ENCODE measurements at places on chromosomes 7 and 10.

DNA sequence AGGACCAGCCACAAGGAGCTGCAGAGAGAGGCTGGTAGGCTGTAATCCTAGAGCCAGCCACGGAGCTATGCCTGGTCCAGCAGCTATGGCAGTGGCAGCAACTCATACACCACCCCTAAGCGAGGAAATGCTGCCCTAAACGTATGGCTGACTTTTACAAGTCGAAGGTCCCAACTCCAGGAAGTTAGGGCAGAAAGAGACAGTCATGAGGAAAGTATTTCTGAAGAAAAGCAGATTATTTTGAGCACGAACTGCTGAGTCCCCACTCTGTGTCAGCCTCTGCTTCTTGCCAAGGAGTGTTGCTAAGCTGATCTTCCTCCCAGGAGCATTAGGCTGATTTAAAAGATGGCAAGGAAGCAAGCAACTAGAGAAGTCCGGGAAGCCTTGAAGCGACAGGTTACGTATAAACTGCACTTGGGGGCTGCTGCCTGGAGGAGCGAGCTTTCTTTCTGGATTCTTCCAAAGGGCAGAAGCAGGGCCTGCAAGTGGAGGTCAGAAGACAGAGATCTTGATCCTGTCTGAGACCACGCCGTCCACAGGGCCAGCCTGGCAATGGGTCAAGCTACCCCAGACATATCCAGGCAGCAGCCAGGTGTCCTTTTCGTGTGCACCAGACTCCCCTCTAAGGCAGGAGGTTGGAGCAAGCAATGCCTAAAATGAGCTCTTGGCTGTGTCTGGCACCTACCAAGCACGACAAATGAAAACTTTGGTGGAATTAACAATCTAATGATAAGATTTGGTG is 39.4 kb downstream of the PLXNA4 start:
- H3K27me3 ChIP-seq: no peaks in the 10 kb centered on the region
- H3K4me1 ChIP-seq: peaks cover 11% of the 10 kb centered on the region
- H3K4me3 ChIP-seq: no peak overlapping the region
- DNase-seq: no peak

DNA sequence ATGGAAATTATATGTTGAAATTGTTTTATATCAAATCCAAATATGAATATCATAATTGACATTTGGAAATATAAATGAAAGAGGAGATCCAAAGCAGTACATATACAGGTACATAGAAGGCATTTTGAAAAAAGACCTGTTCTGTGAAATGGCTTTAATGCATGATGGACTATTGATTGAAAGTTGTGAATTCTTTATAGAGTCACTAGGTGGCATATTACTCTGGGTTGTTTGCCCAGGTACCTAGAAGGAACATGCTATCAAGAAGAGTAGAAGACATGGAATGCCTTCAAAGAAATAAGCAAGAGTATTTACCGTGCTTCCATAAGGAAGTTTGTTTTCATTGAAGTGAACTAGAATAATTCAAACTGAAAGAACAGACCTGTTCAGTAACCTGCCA is 160.0 kb upstream of the ANK3 start:
- H3K27ac ChIP-seq: no peak overlapping the region
- no peaks in the 10 kb centered on the region for H3K36me3 ChIP-seq
- no peak for DNase-seq

DNA sequence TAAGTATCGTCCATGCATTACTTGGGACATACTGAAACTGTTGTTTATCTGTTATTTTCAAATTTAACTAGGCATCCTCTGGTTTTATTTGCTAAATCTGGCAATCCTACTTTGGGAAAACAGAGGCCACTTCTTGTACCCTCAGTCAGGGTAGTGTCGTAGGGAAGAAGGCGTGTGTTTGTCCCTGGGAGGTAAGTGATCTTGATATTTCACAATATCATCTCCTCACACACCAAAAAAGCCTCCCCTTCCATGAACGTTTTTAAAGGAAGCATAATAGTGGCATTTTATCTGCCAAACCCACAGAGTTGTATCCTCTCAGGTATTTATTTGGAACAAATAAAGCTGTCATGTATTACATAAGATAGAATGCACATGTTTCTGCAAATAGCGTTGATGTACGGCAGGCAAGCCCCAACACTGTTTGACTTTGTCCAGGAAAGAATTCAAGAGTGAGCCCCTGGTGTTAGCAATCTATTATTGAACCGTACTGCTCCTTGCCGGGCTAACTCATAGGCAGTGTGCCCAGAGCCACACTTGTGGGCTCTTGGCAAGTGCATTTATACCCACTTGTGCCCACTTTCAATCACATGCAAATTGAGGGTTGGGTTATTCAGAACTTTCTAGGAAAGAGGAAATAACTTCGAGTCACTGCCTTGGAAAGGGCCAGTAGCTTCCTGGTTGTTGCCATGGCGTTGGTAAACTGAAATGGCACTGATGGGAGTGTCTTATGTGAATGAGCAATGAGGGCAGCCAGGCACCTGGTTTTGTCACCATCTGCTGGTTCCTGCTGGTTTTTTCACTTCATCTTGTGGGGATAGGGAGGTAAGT is 266.0 kb downstream of the USP6NL start:
- H3K27me3 ChIP-seq: no peaks in the 10 kb centered on the region
- H3K4me3 ChIP-seq: no peak overlapping the region
- no peak overlapping the region for H3K27ac ChIP-seq
- no peak for DNase-seq
- no peaks in the 10 kb centered on the region for H3K36me3 ChIP-seq

DNA sequence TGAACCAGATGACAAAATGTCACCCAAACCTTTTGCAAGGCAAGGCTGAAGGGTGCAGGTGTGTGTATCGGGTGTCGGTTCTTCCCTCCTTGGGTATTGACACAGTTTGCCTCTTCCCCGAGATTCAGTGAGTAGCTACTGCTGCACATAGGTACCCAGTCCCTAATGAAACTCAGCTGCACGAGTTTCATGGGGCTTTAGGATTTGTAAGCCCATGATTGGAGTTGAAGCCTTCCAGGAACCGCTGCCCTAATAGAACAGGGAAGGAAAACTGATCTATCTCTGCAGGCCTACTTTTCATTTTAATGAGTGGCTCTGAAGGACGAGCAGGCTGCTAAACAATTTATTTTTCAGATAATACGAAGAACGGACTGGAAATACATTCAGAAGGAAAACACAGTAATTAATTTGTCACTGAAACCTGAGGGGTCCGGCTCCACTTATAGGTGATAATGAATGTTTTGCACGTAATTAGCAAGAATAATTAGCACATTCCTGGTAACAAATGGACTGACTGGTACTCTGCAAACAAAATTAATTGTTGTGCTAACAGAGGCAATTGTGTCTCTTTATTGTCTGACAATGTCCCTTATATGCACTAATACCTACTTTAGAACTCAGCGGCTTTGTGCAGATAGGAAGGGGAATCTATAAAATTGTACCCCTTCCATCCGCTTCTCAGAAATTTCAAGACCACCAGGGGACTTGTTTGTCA is 49.6 kb upstream of the FZD8 start:
- no peak overlapping the region for H3K4me3 ChIP-seq
- H3K27me3 ChIP-seq: no peaks in the 10 kb centered on the region
- no peak for DNase-seq
- no peaks in the 10 kb centered on the region for H3K36me3 ChIP-seq

DNA sequence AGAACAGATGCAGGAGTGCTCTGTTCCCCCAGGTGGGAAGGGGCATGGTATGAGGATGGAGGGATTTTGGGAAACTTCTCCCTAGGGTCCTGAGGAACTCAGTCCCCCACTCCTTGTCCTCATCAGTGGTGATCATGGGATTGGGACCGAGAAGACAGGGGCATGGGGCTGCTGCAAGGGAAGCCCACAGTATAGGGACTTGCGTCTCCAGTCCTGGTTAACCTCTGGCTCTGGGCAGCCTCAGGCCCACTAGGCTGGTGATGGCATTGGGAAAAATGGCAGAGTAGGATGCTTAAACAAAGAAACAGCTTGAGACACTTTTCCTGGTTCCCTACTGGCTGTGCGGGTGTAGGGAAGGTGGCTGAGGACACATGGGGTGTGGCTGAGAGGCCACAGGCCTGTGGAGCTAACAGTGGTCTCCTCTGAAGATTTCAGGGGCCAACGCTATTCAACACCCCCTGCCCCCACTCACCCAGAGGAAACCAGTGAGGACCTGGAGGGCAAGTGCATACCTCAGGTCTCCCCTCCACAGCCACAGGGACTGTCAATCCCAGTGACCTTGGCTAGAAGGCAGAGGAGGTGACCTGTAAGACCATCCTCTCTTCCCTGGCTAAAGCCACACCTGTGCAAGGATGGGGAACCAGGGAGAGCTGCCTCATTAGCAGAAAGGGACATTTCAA is 261.3 kb downstream of the CCSER2 start:
- peak overlapping the region; percentile 54 for H3K27ac ChIP-seq
- H3K4me3 ChIP-seq: no peak overlapping the region
- no peak for DNase-seq
- H3K4me1 ChIP-seq: no peaks in the 10 kb centered on the region
- H3K36me3 ChIP-seq: no peaks in the 10 kb centered on the region
- no peaks in the 10 kb centered on the region for H3K27me3 ChIP-seq

DNA sequence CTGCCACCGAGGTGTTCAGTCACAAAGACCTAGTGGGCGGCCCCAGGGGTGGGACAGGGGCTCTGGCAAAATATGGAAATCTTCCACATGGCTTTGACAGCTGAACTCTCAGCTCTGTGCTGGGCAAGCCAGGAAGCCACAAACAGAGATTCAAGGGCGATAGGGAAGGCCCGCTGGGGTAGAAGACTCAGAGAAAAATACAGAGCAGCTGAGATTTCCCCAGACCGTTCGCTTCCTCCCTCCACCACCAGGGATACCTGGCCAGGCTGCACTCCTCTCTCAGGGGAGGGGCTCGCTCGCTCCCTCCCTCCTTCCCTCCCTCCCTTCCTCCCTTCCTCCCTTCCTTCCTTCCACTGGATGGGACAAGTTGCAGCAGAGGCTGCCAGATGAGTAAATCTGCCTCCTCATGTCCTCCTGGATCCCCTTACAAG is 260.5 kb downstream of the PRPF18 start:
- no peak overlapping the region for H3K27ac ChIP-seq
- DNase-seq: no peak
- H3K27me3 ChIP-seq: no peaks in the 10 kb centered on the region
- H3K4me3 ChIP-seq: no peak overlapping the region
- H3K36me3 ChIP-seq: no peaks in the 10 kb centered on the region

GRCh38 chr10:133335246-133336117 is 1.2 kb downstream of the CALY start:
- H3K27ac ChIP-seq: no peak overlapping the region
- no peak for DNase-seq
- no peaks in the 10 kb centered on the region for H3K36me3 ChIP-seq

GRCh38 chr10:30433730-30434272 is at the start of gene MAP3K8:
Gene MAP3K8, plus strand, starts transcription at chr10:30434184. Its CDS starts 4,755 bp downstream, at chr10:30438939.
- H3K27ac ChIP-seq: peak within 1 kb of the TSS; percentile 97
- peaks cover under 1% of the 10 kb centered on the region for H3K36me3 ChIP-seq
- DNase-seq: peak; percentile 94
- no peaks in the 10 kb centered on the region for H3K27me3 ChIP-seq

- H3K27me3 ChIP-seq: no peaks in the 10 kb centered on the region
- DNase-seq: no peak
- no peak overlapping the region for H3K4me3 ChIP-seq
- H3K36me3 ChIP-seq: no peaks in the 10 kb centered on the region
These were observed 429.0 kb upstream of the POT1 start for GRCh38 chr7:125358551-125359167.

DNA sequence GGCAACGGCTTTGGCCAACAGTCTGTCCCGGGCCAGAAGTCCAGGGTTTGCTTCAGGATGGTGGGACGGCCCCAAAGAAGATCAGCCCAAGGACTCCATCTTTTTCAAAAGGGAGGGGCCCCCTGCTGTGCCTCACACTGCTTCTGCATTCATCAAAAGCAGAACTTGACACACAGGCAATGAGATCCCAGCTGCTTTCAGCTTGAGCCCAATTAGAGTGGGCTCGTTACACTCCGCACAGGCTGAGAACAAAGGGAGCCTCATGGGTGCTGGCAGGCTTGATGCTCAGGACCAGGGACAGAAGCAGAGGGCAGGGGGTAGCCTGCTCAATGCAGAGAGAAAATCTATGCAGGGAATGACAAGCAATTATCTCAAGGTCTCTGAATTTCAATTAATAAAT is 45.5 kb downstream of the VOPP1 start:
- no peaks in the 10 kb centered on the region for H3K27me3 ChIP-seq
- H3K4me1 ChIP-seq: peaks cover 11% of the 10 kb centered on the region
- no peak for DNase-seq
- H3K4me3 ChIP-seq: no peak overlapping the region
- H3K36me3 ChIP-seq: no peaks in the 10 kb centered on the region

- H3K4me3 ChIP-seq: peak overlapping the region; percentile 27
- no peaks in the 10 kb centered on the region for H3K27me3 ChIP-seq
- peak overlapping the region; percentile 17 for H3K27ac ChIP-seq
- no peaks in the 10 kb centered on the region for H3K36me3 ChIP-seq
- DNase-seq: peak; percentile 69
- H3K4me1 ChIP-seq: peaks cover 7% of the 10 kb centered on the region
These were observed 32.5 kb downstream of the ZNF438 start for GRCh38 chr10:30999070-30999712.

GRCh38 chr10:132457328-132458070 is 60.5 kb downstream of the PWWP2B start:
- no peak for DNase-seq
- H3K36me3 ChIP-seq: no peaks in the 10 kb centered on the region
- peaks cover 20% of the 10 kb centered on the region for H3K4me1 ChIP-seq

DNA sequence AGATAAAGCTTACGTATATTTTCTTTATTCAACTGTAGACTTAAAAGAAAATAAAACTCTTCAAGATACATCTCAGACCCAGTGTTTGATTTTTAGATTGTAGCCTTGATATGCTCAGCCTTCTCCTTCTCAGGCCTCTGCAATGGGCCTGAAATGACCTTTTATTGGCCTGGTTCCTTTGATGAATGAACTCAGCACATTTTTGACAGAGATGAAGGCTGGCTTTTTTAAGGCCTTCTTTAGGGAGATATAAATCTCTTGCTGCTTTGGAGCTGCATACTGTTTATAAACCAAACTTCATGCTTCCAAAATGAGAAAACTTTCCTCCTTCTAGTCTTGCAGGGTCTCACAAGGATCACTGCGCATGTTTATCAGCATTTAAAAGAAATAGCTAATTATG is 1049.8 kb downstream of the LRMDA start:
- no peak overlapping the region for H3K4me3 ChIP-seq
- no peaks in the 10 kb centered on the region for H3K27me3 ChIP-seq
- no peak for DNase-seq
- no peaks in the 10 kb centered on the region for H3K36me3 ChIP-seq
- H3K4me1 ChIP-seq: no peaks in the 10 kb centered on the region

GRCh38 chr10:121808835-121809234 is 119.0 kb downstream of the ATE1 start:
- no peaks in the 10 kb centered on the region for H3K36me3 ChIP-seq
- no peaks in the 10 kb centered on the region for H3K27me3 ChIP-seq
- H3K4me3 ChIP-seq: no peak overlapping the region
- H3K4me1 ChIP-seq: no peaks in the 10 kb centered on the region

DNA sequence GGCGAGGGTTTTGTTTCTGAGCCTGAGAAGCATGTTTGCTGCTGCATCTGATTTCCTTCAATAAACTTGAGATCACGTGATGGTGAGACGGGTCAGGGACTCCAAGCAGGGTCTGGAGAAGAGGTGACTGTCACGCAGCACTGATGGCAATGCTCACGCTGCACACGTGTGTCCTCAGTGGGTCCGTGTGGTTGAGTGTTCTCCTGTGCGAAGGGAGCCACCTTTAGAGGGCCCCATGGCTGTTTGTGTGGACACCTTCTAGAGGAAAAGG is 100.4 kb downstream of the WDR37 start:
- no peaks in the 10 kb centered on the region for H3K27me3 ChIP-seq
- H3K36me3 ChIP-seq: no peaks in the 10 kb centered on the region
- no peak overlapping the region for H3K27ac ChIP-seq

- H3K4me3 ChIP-seq: no peak overlapping the region
- H3K4me1 ChIP-seq: no peaks in the 10 kb centered on the region
- no peaks in the 10 kb centered on the region for H3K27me3 ChIP-seq
These were observed 162.2 kb downstream of the ARHGAP21 start for GRCh38 chr10:24561453-24561852.
